ENCODE measurements at places on chromosomes 11 and 22. TPM values are rescaled to one million over a fixed set of nuclear protein-coding genes. Genes with fewer than 3 reads are reported as not detected.

LSP1 gene
- 24.9 TPM for total RNA-seq

ANGPTL5 gene
- 4.0 TPM for total RNA-seq

CEP126 gene
- 3.3 TPM for total RNA-seq

APOA4 gene
- not detected for total RNA-seq

NRIP3 gene
- 1.8 TPM for total RNA-seq

OR52M1 gene
- total RNA-seq = not detected

UBQLN3 gene
- total RNA-seq = 0.15 TPM

TYR gene
- total RNA-seq = not detected

GRCh38 chr11:118909619-118910308, 16.0 kb downstream of the BCL9L start:
- DNase-seq = no peak

GRCh38 chr11:21295508-21295907, 626.1 kb downstream of the NELL1 start:
- no peak for DNase-seq

DNA sequence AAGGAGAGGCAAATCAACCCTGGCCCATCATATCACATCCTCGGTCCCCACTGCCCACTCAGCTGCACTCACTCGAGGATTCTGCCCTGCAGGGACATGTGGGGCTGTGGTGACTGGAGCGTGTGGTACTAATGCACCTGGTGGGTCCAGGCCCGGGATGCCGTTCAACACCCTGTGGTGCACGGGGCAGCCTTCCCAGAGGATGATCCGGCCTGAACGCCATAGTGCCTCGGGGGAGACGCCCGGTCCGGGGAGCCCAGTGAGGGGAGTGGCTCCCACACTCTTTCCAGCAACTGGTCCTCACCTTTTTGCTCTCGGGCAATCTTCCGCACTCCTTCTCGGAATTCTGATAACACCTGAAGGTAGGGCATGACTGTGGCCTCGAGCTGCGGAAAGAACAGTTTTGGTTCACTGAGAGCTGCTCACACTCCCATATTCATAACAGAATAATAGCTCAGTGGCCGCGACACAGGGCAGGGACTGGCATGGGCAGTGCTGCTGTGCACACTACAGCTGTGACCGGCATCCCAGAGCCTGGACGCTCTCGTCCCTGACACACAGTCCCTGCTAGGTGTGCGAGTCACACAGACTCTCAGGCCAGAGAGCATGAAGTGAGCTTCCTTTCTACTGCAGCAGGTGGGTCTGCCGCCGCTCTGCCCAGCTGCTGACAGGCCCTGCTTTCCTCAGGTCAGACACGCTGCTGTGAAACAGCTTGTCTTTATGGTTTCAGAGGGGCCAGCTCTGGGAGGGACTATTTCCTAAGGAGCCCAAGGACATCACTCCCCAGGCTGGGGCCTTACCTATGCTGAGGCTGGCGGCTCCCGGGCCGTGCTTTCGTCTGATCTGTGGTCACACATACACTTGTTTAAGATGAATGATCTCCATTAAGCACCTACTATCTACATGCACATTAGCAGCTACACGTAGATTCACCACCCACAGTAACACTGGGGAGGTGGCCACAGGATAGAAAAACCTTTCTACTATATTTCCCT, 20.1 kb upstream of the NAP1L4 start:
- no peak for DNase-seq

GRCh38 chr11:30016588-30017363, at the start of gene KCNA4:
Gene KCNA4 (minus strand): TSS chr11:30017030. CDS start chr11:30012678, 4,352 bp downstream.
- peak; percentile 49 for DNase-seq

- DNase-seq = no peak
Observed at GRCh38 chr22:49207008-49208003, 620.4 kb downstream of the BRD1 start.

DNA sequence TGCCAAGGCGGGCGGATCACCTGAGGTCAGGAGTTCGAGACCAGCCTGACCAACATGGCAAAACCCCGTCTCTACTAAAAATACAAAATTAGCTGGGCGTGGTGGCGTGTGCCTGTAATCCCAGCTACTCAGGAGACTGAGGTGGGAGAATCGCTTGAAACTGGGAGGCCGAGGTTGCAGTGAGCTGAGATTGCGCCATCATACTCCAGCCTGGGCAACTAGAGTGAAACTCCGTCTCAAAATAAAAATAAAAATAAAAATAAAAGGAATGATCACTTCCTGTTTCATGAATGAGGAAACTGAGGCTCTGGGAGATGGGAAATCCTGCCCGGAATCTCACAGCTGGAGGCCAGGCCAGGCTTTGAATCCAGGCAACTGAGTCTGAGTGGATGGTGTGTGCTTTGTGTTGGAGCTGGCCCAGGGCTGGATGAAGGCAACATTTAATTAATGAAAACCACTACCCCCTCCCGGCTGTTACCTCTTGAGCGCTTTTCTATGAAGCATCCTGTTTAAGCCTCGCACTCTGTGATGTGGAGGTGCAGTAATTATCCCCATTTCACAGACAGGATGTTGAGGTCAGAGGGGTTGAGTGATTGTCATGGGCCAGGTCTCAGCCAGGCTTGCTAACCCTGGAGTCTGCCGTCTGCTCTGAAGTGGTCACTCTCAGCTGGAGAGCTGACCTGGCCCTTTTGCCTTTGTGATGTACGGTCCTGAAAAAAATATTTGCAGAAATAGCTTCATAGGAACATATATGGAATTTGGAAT, 27.8 kb downstream of the LRP5 start:
- no peak for DNase-seq

DNA sequence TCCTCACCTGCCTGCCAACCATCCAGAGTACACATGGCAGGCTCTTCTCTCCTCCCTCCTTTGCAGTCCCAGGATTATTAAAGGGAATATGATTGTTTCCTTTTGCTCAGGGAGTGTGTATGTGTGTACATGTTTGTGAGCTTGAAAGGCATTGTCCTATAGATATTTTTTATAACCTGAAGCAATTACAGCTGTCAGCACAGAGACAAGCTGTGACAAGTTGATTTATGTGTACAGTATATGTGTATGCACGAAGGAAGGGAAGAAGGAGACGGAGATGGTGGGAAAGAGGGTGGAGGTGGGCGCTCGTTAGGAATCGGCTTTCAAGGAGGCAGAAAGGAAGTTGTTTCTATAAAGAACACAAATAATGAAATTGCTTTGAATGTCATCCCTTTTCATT, 537.0 kb downstream of the NTM start:
- no peak for DNase-seq

DNA sequence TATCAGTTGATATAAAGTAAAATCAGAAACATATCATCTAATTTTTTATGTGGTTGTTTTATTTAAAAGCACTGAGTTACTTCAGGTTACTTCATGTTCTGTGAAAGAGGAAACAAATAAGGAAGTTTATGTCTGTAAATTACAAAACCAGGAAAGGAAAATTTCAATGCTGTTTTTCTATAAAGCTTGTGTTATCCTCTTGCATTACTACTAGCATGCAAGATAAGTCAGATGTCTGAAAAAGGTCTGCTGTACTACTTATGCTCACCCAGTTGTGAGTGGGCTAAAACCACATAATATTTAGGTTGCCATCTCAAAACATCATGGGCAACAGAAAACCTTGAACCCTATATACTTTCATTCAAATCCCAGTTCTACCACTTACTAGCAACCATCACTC, 121.5 kb downstream of the ATG16L2 start:
- no peak for DNase-seq

DNA sequence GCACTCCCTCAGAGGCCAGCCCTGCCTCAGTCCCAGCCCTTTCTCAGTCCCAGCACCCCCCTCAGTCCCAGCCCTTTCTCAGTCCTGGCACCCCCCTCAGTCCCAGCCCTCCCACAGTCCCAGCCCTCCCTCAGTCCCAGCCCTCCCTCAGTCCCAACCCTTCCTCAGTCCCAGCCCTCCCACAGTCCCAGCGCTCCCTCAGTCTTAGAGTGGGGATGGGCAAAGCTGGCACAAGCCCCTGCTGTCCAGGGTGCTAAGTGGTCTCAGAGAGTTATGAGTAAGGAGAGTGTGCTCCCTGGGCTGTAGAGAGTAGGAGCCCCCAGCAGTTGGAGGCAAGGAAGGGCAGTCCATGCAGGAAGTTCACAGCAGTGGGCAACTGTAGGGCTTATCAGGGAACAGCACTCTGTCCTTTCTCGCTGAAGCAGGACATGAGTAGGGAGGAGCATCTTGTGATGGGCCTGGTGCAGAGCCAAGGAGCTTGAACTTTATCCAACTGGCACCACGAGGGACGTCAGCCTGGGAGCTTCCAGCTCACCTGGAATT, 51.4 kb upstream of the CRYBB3 start:
- peak; percentile 42 for DNase-seq

DNA sequence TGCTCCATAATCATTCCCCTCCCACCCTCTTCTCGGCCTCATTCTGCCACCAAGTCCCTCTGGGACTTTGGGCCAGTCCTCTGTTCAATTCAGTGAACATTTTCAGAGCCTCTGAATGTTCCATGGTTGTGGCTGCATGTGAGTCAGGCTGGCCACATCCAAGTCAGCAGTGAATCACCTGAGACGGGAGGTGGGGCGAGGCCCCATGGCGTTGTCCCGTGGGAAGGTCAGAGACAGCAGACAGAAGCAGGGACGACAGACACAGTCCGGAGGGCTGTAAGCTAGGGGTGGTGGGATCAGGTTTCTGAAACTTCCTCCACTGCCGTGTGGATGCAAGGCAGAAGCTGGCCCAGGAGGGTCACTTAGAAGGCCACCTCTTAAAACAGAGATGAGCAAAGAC, 324.8 kb downstream of the MN1 start:
- DNase-seq = no peak

DNA sequence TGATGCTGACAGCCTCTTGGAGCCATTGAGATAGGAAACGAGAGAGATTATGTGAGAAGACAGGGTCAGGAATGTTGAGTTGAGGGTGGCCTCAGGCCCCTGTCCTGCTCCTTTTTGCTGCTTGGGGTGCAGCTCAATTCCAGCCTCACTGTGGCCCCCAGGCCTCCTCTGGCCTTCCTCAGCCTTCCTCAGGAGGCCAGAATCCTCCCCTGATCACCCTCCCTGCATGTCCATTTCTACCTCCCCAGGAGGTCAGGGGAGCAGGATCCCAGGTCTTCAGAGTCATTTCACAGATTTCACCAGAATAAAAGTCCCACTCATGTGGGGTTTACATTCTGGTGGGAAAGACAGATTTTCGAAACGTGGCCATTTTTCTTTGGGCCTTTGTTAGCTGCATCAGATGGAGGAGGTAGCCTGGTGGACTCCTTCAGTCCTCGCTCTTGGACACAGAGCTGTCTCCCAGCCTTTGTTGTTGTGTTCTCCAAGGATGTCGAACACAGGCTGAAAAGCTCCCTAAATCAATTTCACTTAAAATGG, 2.2 kb upstream of the KCNQ1OT1 start:
- DNase-seq = no peak

DNA sequence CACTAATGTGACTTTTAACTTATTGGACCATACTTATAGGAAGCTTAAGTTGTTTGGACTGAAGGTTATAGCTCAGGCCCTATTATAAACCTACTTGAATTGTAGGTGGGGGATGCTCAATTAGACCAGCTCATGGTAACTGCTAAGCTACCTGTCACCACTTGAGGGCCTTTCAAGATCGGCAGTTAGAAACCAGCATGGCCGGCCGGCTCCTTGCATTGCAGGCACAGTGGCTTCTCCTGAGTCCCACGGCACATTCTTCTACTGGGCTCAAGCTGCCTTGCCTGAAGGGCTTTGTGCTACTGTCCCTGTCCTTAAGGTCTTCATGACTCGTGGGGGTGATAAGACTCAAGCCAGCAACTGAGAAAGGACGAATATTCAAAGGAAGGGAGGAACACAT, 70.8 kb downstream of the TBC1D22A start:
- no peak for DNase-seq

DNA sequence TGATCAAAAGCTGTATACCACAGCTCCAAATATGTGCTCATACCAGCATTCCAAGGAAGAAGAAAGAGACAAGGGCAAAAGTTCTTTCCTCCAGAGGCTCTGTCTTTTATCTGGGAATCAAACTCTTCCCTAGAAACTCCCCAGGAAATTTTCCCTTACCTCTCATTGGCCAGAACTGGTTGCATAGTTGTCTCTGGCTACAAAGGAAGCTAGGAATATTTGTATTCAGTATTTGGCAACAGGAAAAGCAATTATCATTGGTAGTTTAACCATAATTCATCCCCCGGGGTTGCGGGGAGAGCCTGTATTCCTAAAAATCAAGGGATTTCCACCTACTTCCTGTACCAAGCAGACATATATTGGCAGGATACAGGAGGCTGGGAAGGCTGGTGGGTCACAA, 10.5 kb upstream of the ZFTA start:
- no peak for DNase-seq

DNA sequence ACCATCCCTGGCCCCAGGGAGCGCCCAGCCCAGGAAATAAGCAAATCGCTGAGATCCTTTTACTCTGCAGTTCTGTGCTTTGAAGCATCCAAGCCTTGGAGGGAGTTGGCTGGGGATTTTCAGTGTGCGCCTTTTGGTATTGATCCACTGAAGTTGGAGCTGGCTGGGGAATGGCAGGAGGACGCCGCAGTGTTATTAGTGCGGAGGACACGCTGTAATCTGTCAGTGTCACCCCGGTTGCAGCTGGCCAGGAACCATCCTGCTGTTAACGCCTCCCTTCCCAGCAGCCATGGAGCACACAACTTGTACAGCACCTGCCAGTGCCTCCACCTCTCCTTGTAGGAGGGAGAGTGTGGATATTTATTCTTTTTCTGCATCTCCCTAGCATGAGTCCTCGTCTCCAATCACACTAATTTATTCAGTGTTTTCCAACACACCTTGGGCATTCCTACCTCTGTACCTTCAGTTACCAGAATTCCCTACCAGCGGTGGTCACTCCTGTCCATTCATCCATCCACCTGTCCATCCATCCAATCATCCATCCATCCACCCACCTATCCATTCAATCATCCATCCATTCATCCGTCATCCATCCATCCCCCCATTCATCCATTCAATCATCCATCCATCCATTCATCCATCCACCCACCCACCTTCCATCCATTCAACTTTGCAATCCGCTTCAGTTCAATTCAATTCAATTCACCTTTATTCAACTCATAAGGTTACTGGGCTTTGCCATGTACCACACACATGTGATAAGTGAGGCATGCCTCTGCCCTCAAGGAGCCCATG, 21.9 kb upstream of the EIF3D start:
- DNase-seq = no peak

DNA sequence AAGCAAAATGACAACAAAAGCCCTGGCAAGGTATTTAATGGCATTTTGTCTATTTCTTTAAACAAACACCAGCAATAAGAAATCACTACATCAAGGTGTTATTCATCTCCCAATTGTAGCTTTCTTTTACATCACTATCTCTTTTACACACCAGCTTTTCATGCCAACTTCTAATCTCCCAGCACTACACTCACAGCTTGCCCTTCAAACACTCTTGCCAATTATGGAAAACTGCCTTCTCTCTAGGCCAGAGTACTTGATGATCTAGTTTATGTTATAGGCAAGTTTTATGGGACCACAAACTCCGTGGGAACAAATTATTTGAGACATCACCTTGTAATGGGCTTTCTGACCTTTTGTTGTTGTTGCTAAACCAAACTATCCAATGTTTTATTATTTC, 61.3 kb downstream of the SVIP start:
- no peak for DNase-seq

DNA sequence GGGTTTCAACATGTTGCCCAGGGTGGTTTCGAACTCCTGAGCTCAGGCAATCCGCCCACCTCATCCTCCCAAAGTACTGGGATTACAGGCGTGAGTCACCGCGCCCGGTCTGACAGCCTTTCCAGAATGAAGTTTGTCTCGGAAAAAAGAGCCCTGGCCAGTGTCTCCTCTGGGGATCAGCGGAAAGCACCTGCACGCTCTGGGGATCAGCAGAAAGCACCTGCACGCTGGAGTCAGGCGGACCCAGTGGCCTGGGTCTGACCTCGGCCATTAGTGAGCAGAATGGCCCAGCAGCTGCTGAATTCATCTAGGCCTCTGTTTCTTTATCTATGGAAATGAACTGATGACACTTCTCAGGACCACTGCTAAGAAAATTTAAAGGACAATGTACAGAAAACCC, 10.5 kb upstream of the TESMIN start:
- DNase-seq = no peak
